ENCODE measurements at places on chromosomes 6 and 20.

DNA sequence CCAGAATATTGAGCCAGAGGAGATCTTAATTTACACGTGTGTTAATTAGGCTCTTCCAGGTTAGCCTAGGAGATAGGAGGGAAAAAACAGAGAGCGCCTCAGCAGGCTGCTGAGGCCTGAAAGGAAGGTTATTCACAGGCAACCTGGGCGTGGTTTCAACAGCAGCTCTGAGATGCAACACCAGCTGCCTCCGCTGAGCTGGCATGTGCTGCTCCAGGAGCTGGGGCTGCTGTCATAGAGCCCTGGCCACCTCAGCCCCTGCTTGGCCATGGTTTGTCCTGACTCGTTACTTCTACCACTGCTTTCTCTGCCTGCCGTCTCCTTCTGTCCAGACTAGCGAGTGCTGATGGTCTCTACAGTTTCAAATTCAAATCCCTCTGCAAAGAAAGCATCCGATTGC is 32.4 kb upstream of the RPP40 start:
- DNase-seq: no peak

- no peak for DNase-seq
Measured at GRCh38 chr6:3438190-3439167, 18.4 kb downstream of the SLC22A23 start.

DNA sequence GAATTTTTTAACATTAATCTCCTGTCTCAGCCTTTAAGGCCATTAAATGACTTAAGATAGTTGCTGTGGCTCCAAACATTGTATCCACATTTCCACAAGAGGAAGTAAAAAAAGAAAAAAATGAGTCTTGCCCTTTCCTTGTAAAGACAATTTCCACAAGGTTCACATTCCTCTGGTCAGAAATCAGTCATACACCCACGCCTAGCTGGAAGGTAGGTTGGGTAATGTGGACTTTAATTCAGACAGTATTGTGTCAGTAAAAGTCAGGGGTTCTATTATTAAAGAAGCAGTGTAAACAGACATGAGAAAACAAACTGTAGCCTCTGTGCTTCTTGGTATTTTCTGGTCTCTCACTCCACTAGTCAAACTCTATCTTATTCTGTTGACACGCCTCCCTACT is 682.0 kb downstream of the GRIK2 start:
- DNase-seq: no peak

GRCh38 chr20:47677635-47678453 is 107.4 kb downstream of the SULF2 start:
- DNase-seq: no peak

GRCh38 chr6:131381052-131381708 is 191.8 kb upstream of the ARG1 start:
- DNase-seq: no peak

DNA sequence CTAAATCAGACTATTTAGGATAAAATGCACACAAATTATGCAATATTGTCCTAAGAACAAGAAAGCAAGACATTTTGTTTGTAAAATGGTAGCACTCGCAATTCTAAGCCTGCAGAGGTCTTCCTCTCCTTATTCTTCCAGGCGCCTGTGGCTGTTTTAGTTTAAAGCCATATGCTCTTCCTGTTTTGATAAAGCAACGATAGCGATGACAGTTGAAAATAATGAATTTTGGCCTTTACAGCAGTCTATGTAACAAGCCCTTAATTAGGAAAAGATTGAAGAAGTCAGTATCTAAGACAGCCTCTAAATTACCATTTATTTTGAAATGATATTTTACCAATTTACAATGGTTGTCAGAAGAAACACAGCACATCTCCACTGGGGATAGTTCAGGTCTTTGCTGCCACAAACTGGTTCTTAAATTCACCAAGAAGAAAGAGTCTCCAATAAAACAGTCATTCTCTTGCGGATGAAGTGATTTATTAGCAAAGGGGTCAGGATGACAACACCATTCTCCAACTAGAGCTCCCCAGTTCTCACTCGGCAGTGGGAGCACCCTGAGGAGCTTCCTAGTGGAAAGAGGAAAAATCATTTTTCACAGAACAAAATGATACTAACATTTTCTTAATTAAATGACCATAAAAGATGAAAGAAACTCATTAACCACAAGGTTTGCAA is 21.4 kb downstream of the UBE3D start:
- DNase-seq: no peak

DNA sequence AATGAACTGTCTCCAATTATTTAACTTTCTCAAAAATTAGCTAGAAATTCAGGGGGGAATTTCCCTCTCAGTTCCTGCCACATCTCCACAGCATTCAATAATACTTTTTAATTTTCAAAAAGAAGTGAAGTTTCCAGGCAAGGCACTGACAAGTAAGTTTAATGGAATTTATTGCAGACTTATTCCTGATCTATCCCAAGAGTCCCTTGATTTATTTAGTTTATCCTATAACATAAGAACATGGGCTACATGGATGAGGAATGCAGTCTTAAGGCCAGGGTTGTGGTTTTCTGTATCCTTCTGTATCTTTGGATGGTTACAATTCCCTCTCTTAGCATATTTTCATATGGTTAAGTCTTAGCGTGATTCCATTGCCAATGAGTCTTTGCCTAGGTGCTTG is 126.5 kb downstream of the TSHZ2 start:
- no peak for DNase-seq

GRCh38 chr20:20549267-20549612 is 163.2 kb downstream of the RALGAPA2 start:
- DNase-seq: no peak

DNA sequence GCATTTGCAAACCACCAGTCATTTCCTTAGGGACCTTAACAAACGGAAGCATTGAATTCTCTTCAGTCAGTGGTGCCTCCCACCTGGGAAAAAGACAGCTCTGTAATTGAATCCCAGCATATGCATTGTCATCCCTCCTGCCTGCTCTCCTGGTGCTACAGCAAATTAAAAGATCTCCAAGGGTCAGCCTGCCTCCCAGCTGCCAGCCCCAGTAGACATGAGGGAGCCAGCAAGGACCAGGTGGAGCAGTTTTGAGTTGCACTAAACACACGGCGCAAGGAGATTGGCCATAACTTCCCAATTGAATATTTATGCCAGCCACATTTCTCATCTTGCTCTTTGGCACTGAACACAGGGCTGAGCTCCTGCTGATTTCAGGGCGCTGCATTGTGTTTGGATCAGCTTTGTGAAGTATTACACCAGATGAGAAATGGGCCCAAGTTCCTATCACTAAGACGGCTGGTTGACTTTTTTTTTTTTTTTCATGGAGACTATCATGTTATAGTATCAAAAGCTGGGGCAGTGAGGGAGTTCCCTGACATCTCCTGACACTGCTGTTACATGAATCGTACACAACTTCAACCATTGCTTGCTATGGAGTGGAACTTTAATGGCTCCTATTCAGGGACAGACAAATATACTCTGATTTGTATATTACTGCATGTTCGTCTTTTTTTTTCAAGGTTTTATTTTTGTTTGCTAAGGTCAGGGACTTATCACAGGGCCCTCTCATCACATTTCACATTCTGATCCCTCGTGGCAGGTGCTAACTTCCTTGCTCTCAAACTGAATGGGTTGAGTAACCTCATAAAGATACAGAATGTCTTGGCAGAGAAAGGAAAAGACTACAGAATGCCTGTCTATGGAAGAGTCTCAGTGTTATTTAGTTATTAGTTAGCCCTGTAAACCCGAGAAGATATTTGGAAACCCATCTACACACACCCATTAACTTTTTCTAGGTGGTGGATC is 191.1 kb downstream of the EYA4 start:
- no peak for DNase-seq

- no peak for DNase-seq
Measured at GRCh38 chr6:3895312-3895653, 46.1 kb downstream of the FAM50B start.

DNA sequence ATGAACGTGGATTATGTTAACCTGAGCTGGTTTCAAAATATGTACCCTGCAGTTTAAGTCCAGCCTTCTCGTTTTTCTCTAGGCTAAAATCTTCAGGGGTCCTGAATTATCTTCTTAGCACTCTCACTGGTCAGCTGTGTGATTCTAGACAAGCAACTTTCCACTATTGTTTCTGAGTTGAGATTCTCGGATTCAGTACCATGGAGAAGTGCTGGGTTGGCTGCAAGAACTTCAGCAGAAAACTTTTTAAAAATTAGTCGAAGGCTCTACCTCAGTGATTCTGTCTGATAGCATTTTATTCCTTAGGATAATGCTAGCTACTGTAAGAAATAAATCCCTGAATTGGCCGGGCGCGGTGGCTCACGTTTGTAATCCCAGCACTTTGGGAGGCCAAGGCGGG is 173.7 kb downstream of the GRM1 start:
- no peak for DNase-seq

- no peak for DNase-seq
Measured at GRCh38 chr6:161249327-161249726, 24.5 kb downstream of the AGPAT4 start.

GRCh38 chr20:9886227-9886626 is 47.4 kb upstream of the PAK5 start:
- no peak for DNase-seq

GRCh38 chr6:116444092-116444491 is 17.1 kb upstream of the CALHM6 start:
- no peak for DNase-seq

- DNase-seq: no peak
Measured at GRCh38 chr6:108916026-108916686, 67.9 kb downstream of the ARMC2 start.

- no peak for DNase-seq
Measured at GRCh38 chr6:43496370-43497128, 13.6 kb downstream of the LRRC73 start.

DNA sequence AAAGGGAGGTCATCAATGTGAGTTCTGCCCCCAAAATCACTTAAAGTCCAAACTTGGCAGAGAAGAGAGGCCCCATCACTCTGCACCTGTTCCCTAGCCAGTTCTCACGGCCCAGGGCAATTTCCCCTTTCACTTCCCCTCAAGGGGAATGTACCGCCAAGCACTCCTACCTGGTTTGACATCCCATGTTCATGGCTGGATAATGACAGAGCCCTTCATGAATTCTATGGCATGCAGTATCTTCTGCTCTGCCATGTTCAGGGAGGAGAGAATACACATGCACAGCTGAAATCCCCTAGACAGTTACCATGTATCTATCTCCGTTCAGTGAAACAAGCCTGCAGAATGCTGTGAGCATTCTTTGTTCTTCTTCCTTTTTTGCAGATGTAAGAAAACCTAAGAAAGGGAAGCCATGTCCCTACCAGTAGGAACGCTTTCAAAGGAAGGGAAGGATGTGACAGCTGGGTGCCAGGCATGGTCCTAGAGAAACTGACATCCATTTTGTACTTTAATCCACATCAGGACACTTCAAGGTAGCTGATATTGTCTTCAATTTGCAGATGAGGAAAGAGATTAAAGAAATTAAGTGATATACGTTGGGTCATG is 79.8 kb upstream of the ARID1B start:
- DNase-seq: no peak

- DNase-seq: no peak
Measured at GRCh38 chr20:20259533-20259932, 108.4 kb upstream of the INSM1 start.

All from stimulated activated CD4-positive, alpha-beta T cell treated with anti-CD3 and anti-CD28 coated beads, Interleukin-1b, Interleukin-23, amount 100 ng/mL, for 1 hour (primary cell).